ENCODE measurements at places on chromosomes 4 and X.

GRCh38 chr4:55770662-55771061, 48.9 kb upstream of the EXOC1L start:
- no peak for DNase-seq

DNA sequence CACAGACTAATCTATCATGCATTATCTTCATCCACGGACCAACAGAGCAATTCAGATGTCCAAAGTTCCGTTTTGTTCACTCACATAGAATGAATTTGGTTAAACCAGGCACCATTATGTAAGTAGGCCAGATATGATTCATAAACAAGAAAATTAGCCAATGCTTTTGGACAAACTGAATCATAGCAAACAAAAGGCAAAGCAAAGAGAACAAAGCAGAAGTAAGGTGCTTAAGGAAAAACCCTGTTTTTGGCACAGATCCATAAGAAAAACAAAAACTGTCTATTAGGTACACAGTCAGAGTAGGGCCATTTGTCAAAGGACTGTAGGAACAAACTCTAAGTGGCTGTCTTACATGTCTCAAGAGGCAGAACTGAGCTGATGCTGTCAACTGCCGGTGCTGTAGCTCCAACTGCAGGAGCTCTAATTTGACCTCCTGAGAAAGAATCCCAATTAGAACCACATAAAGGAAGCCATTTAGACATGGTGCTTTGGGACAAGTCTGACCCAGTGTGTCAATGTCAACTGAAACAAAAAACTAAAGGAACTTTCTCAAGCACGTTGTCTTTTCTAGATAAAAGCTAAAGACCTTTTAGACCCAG, 146.7 kb downstream of the COL25A1 start:
- no peak for DNase-seq

- no peak for DNase-seq
Measured at GRCh38 chr4:117800636-117801035, 233.7 kb upstream of the NDST3 start.

- DNase-seq: no peak
Measured at GRCh38 chrX:13007519-13008188, 32.7 kb downstream of the TMSB4X start.

DNA sequence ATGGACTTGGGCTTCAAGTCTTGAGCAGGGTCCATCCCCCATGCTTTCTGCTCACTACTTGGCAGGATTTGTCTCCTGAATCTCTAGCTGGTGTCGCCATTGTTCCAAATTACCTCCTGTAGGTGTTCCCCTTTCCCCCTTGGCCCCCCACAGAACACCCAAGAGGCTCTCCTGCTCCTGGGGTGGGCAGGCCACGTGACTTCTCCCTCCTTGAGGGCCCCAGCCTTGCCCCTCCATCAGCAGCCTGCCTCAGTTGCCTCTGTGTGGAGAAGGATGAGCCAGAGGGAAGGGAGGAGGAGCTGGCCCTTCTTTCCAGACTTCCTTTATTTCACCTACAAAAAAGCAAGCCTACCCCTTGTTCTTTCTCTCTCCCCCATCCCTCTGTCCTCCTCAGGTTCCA, 1.8 kb downstream of the GPR78 start:
- no peak for DNase-seq

GRCh38 chr4:43014256-43014655, 121.7 kb downstream of the GRXCR1 start:
- no peak for DNase-seq

DNA sequence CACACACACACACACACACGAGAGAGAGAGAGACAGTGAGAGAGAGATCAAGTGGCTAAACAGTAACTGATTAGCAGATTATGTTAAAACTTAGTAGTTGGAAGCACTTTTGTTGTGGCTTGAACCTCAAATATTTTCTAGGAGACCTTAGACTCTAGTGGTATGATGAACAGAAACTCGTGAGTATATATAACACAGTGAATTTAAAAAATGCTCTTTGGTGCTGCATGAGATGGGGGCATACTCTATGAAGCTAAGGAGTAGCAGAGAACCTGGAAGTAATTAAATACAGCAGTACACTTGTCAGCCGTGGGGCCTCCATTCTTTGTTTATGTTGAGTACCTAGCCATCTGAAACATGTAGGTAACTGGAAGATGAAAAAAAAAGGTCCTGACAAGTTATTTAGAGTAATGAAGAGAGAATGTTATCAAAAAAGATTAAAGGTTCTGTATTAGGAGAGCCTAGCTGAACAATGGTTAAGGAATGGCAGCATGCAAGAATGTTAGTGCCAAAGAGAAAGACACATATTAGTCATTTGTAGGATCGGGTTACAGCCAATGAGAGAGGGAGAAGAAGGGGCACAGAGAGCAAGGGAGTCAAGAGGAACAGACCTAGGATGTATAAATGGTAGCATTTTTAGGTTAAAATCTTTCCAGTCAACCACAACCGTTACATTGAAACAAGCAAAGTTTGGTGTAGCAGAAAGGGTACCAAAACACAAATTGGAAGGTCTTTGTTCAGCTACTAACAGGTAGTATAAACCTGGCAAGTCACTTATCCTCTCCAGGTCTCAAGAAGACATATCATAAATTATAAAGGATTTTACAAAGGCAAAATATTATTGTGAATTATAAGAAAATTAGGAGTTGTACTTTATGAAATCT, 316.7 kb upstream of the DIPK2B start:
- no peak for DNase-seq

DNA sequence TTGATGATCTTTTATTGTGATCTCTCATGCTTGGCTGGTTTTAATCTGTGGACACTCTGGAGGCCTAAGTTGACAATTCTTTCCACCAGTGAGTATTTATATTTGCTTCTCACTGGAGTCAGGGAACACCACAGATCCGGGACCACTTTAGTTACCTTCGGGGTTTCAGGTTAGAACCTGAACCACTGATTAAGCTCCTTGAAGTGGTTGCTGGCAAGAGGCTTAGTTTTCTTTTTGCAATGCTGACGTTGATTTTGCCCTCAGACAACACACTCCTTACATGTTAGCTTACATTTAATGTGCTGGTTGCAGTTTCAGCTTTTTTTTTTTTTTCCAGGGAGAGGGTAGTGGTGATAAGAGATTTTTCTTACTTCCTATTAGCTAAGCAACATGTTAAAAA, 10.5 kb upstream of the ZNF330 start:
- no peak for DNase-seq

DNA sequence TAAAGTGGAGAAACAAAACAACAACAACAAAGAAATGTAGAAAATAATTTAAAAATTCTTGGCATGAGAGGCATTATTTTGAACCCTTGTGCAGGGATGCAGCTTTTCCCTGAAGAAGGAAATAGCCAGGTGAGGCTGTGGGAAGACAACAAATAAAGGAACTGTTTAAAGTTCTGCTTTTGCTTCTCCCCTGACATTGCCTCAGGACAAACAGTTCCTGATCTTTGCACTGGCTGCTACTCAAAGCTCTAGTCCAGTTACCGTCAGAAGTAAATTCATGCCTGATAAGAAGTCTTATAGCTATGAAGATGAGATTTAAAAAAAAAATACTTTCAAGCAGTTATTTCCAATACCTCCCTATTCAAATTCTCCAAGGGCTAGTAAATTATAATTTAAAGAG, 233.8 kb downstream of the IL15 start:
- no peak for DNase-seq

DNA sequence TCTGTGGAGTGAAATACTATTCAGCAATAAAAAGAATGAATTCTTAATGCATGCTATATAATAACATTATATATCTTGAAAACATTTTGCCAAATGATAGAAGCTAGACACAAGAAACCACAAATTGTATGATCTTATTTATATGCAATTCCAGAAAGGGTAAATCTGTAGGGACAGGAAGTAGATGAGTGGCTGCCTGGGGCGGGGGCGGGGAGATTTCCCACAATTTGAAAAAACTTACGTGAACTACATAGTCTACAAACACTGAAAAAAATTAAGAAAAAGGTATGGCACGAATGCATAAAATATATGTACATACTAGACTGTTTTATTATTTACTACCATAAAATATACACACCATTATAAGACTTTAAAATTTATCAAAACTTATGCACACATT, 81.6 kb downstream of the WWC2 start:
- no peak for DNase-seq

GRCh38 chrX:120408168-120408567, 46.3 kb downstream of the ATP1B4 start:
- DNase-seq: no peak

GRCh38 chr4:137700751-137701150, 168.5 kb upstream of the PCDH18 start:
- DNase-seq: no peak

- DNase-seq: no peak
Measured at GRCh38 chr4:93828332-93828994, at the start of gene ATOH1. Gene ATOH1 (plus strand): TSS chr4:93828753. CDS start chr4:93828927, 174 bp downstream.

Measured in right forelimb (tissue), 1 donor.